ENCODE measurements at places on chromosomes 2 and 18. TPM values are rescaled to one million over a fixed set of nuclear protein-coding genes. Genes with fewer than 3 reads are reported as not detected.

- no peak for DNase-seq
Observed at GRCh38 chr2:45816272-45816671, 164.8 kb downstream of the PRKCE start.

- no peak for DNase-seq
Observed at GRCh38 chr2:19802086-19802841, 99.5 kb downstream of the TTC32 start.

DNA sequence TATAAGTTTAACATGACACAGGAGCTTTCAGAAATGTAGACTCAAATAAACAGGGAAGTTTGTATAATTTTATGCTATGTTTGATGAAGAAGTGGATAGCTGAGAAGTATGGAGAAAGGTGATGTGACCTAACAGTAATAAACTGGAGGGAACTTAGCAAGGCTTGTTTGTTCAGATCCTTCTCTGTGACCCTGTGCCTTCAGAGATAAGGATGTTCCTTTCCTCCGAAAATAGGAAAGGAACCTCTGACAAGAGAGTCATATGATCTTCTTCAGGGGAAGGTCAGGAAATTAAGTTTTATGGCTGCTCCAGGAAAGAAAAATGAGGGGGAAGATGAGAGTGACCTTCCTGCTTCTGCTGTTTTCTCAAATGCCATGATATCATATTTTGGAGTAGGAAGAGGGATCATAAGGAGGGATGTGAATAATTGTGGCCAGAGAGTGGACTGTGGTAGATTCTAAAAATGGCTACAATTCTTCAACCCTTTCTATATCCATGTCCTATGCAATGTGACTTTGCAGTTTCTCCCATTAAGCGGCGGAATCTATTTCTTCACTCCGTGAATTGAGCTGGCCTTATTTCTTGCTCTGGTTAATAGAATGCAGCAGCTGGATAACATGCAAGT is 8.5 kb upstream of the C2orf69 start:
- no peak for DNase-seq

DNA sequence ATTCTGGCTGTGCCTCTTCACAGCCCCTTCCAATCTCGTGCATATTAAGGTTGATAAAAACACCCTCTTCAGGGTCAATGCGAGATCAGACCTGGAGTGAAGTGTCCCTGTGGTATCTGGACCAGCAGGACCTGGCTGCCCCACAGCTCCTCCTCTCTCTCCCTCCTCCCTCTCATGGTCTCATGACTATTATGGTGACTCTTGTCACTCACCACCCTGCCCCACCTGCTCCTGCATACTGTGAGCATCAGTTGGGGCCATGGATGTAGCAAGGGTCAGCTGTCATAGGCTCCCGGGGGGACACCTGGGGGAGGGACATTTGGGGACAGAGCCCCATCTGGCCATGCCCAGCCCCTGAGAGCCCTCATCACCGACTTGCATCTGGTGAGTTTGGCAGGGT is 50.2 kb downstream of the ODC1 start:
- DNase-seq, result no peak

GRCh38 chr2:64869126-64869525 is 120.1 kb upstream of the SLC1A4 start:
- no peak for DNase-seq

- no peak for DNase-seq
Observed at GRCh38 chr2:70425682-70426301, 123.9 kb upstream of the FAM136A start.

GRCh38 chr2:122542646-122543045 is 787.2 kb downstream of the TSN start:
- no peak for DNase-seq

- DNase-seq, result no peak
Observed at GRCh38 chr2:198129609-198130008, 325.2 kb downstream of the PLCL1 start.

- DNase-seq, result no peak
Observed at GRCh38 chr2:229433351-229433750, 162.3 kb upstream of the PID1 start.

- DNase-seq, result no peak
Observed at GRCh38 chr2:198339116-198339515, 534.7 kb downstream of the PLCL1 start.

GRCh38 chr2:108124736-108125495 is 114.9 kb upstream of the SULT1C3 start:
- DNase-seq, result no peak

- no peak for DNase-seq
Observed at GRCh38 chr2:24508878-24509277, 17.8 kb downstream of the NCOA1 start.

- DNase-seq, result no peak
Observed at GRCh38 chr2:135279209-135279608, 227.1 kb downstream of the RAB3GAP1 start.

- no peak for DNase-seq
Observed at GRCh38 chr2:117942551-117942950, 71.3 kb downstream of the CCDC93 start.

- DNase-seq, result no peak
Observed at GRCh38 chr2:46390036-46390435, 89.3 kb upstream of the TMEM247 start.

- no peak for DNase-seq
Observed at GRCh38 chr2:146801886-146802285, 1042.9 kb upstream of the ACVR2A start.

DNA sequence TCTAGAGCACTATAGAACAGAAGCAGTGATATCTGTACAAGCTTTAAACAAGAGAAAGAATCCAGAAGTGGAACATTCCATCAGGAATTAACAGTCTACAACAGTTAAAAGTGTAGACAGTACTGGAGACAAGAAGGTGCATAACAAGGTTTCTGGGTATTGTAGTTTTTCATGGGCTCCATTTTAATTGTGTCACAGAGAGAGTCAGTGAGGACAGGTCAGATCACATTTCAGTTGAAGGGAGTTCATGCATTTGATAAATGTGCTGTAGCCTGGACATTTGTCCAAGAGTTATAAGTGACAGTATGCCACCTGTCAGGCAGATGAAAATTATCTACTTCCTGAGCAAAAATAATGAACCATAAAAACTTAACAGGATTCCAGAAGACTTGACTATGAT is 328.6 kb downstream of the CNTNAP5 start:
- DNase-seq, result no peak

- DNase-seq, result no peak
Observed at GRCh38 chr18:5288517-5288935, 7.0 kb downstream of the ZBTB14 start.

DNA sequence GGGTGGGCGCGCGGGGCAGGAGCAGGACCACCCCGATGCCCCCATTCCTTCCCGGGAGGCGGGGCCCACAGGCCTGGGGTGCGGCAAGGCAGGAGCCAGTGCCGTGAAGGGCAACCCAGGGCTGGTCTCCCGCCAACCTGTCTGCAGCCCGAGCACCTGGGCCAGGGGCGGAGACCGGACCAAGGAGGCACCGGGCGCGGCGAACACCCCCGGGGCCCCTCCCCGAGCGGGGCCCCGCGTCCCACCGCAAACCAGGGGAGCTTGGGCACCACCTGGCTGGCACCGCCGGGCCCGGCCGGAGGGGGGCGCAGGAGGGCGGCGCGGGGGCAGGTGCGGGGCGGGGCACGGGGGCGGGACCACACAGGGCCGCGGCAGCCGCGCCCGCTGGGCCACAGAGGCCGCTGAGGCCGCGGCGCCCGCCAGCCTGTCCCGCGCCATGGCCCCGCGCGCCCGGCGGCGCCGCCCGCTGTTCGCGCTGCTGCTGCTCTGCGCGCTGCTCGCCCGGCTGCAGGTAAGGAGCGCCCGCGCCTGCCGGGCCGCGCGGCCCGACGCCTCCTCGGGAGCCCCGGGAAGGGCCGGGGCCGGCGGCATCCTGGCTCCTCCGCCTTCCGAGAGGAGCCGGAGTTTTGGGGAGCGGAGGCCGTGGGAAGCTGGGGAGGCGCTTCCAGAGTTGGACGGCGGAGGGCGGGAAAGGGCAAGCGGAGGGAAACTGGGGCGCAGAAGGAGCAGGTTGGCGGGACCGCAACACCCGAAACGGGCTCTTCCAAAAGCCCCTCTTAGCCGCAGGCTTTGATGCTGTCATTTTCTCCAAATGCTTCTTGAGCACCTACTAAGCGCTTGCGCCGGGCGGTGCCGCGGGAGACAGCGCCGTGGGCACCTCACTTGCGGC is at the start of gene TNFRSF11A:
Gene TNFRSF11A (plus strand): TSS at position 394 of the 889 bp plus-strand sequence. CDS start 43 bp downstream, at position 437.
- peak; percentile 46 for DNase-seq

DNA sequence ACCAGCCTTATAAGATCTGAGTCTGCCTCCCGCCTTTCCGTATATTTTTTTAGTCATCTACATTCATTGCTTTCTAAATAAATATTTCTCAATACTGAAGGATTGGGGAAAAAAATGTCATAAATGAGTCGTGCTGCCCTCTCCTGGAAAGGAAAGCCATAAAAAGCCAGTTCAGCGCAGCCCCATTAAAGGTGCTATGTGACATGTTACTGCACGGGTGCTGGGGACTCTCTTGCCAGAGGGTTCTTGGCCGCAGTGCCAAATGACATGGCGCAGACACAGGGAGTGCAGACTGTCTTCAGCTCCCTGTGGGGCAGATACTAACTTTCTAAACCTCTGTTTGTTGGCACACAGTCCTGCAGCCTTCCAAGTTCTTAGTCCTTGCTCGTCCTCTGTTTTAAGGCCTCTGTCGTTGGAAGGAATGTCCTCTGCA is 53.7 kb upstream of the MAP3K20 start:
- no peak for DNase-seq

GRCh38 chr2:233142355-233142897 is 82.3 kb downstream of the INPP5D start:
- DNase-seq, result no peak

The SPP2 gene
- polyA plus RNA-seq, result not detected

The CREG2 gene
- polyA plus RNA-seq, result 6.7 TPM

The RAX gene
- polyA plus RNA-seq, result not detected

The DSG4 gene
- polyA plus RNA-seq, result not detected

The CXCR4 gene
- polyA plus RNA-seq, result 30.0 TPM

The SLC9A2 gene
- 1.9 TPM for polyA plus RNA-seq

The TRABD2A gene
- polyA plus RNA-seq, result 0.52 TPM

The NR4A2 gene
- polyA plus RNA-seq, result 1.9 TPM

The UGT1A6 gene
- not detected for polyA plus RNA-seq
